ENCODE measurements at places on chromosomes 13 and 19.

- DNase-seq, result no peak
These were observed at the start of gene ITGBL1 for GRCh38 chr13:101452519-101453485. Gene ITGBL1, plus strand, starts transcription at chr13:101452675. Its CDS starts 159 bp downstream, at chr13:101452834.

- DNase-seq, result no peak
These were observed 5.7 kb upstream of the GMIP start for GRCh38 chr19:19649155-19649554.

DNA sequence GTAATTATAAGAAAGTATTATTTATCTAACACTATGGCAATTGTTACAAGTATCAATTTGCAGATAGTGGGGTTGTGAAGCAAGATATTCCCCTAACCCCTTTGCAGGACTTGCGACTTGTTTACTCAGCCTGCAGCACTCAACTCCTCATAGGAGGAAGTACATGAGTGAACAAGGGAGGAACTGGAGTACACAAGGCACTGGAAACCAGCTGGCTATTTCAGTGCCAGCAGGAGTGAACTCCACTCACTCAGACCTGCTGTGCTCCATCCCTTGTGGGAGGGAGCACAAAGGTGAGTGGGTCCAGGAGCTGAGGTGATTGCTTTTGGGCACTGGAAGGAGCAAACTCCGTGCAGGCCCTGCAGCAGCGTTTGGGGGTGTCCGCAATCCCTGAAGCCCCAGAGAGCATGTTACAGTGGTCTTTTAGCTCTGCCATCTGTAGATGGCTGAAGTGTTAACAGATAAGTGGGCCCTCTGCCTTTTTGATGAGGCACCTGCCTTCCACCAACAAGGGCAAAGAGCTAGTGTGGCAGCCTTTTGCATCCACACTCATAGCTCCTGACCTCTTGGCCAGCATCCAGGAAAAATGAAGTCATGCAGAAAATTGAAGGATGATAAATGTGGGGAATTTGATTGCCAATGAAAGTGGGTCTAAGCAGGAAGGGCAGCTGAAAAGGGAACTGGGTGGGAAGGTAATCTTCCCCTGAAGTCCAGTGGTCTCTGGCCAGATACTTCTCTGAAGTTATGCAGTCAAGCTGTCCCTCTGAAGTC, 802.2 kb upstream of the MIR17HG start:
- DNase-seq, result no peak

GRCh38 chr13:61253105-61253877, 162.4 kb downstream of the PCDH20 start:
- no peak for DNase-seq

- no peak for DNase-seq
These were observed 347.9 kb downstream of the FGF9 start for GRCh38 chr13:22018836-22019210.

DNA sequence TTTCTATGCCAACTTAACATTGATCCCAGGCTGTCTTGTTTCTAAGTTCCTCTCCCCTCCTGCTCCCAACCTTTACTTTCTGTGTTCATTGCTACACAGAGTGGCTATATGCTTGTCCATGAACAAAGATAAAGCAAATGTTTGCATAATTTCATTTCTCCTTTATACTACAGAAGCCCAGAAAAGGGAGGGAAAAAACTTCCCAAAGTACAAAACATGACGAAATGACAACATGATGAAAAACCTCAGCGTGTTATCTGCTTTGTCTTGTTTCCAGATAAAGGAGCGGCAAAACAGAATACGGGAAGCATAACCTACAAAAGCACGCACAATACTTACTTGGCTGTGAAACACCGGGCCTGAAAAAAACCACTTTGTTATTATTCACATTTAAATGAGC, 336.8 kb downstream of the DNAJC15 start:
- no peak for DNase-seq

DNA sequence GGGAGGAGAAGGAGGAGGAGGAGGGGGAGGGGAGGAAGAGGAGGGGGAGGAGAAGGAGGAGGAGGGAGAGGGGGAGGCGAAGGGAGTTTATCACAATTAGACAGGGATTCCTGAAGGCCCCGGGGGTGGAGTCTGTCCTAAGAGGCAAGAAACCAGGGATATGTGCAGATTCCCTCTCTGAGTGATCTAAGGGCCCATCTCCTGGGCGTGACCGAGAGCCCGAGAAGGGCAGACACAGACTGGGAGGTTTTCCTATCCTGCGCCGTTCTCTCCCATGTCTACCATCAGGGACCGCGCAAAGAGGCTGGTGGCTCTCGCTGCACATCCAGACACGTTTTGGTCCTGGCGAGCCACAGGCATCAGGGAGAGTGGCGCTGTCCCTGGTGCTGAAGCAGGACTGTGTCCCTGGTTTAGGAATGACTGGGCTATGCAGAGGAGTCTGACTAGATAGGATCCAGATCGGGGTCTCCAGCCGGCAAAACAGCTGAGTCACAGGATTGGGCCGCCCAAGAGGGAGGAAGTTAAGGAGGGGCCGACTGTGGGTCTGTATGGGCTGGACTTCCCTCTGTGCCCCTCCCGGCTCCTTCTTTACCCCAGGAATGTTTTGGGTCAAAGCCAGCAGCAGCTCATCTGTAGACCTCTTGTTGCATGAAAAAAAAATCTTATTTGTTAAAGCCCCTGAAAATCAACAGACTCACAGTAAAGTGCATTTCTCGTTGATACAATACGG, 17.9 kb upstream of the ZNF175 start:
- DNase-seq, result no peak
